Mucosa of descending colon (tissue), 3 donors: ENCODE measurements at places on chromosomes 7 and 10.

- DNase-seq = no peak
Measured at GRCh38 chr7:48098846-48099245, 9.8 kb downstream of the UPP1 start.

DNA sequence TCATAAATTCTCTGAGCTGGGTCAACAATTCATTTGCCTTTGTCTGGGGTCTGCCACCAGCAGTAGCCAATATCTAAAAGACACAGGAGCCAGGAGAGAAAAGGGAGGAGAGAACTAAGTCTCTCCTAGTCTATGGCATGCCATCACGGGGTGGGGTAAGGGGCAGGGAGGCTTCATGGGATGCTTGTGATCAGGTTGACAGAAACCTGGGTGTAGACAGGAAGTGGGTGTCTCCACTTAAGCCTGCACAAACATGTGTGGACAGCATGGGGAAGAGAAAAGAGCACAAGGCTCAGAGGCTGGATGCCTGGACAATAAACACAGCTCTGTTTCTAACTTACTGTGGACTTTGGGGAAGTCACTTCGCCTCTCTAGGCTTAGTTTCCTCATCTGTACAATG lies 11.5 kb upstream of the C10orf53 start:
- no peak for DNase-seq

DNA sequence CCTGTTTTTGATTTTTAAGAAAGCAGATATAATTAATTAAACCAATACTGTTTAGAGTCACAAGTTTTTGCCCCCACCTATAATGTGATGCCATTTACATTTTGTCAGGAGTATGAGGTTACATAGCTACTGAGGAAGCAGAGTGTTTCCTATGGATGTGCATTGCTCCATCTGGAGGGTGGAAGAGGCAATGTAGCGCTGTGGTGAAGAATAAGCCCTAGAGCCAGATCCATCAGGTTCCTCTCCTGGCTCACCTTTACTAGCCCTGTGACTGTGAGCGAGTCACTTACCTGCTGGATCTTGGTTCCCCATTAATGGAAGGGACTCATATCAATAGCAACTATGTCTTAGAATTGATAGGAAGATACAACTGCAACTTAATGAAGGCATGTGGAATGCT lies 216.0 kb downstream of the GPAM start:
- no peak for DNase-seq

DNA sequence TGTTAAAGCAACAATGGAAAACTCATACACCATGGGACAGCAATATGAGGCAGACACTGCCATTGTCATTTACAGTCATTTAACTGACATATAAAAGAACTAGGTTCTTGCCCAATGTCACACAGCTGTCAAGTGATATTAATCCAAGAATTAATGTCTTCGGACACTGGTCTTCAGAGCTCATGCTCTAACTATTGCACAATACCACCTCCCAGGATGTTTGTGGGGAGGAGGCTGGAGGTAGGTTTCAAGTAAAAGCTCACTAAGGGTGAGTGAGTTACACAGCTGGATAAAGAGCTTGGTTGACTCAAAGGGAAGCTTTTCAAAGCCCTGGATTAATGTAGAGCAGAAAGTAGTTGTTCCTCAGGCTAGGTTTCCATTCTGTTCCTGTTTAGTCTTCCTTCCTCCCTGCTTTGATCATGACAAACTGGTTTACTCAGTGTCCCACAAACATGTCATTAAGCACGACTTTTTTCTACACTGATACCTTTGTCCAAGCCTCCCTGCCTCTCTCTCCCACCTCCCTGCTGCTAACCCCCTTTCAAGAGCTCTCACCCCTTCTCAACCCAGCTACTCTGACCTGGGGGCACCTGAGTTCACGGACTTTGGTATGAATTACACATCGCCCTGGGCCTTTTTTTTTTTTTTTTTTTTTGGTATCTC lies 987 bp upstream of the EXOC6 start:
- DNase-seq = no peak

GRCh38 chr7:103640031-103640779 lies 194.2 kb upstream of the SLC26A5 start:
- no peak for DNase-seq

DNA sequence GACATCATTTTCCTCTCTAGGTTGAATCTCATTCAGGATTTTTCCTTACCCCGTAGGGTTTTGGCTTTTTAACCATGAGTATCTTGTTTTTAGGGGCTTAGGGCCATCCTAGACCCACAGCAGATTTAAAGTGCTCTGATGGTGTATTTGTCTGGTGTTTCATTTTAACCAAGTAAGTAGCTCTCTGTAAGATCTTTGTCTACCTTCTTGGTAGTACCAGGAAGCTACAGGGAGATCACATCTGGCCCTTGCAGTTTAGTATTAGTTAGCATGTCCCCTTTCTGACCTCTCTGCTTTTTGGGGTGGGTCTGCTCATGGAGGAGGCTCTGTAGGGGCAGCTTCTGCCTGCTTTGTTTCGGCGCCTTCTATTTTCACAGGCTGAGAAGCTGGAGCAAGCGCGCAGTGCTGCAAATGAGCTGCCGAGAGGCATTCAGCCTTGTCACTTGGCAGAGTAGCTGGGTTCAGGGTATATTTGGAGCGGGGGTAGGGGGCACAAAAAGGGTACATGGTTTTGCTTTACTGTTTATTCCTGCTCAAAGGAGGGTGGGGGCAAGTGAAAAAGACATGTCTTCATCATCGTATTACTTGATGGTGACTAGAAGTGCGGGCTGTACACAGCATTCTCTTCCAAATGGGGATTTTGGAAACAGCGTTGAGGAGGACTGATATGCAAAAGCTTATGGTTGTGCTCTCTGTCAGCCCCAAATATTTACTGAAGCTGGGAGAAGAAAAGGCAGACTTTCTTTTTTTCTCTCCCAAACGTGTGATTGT lies 146.3 kb downstream of the CELF2 start:
- DNase-seq = no peak

- DNase-seq = no peak
Measured at GRCh38 chr10:112838784-112839481, 111.1 kb upstream of the TCF7L2 start.

- DNase-seq = no peak
Measured at GRCh38 chr10:132512693-132513345, 24.8 kb upstream of the INPP5A start.

GRCh38 chr7:4069268-4070095 lies 612.6 kb upstream of the FOXK1 start:
- DNase-seq = no peak

DNA sequence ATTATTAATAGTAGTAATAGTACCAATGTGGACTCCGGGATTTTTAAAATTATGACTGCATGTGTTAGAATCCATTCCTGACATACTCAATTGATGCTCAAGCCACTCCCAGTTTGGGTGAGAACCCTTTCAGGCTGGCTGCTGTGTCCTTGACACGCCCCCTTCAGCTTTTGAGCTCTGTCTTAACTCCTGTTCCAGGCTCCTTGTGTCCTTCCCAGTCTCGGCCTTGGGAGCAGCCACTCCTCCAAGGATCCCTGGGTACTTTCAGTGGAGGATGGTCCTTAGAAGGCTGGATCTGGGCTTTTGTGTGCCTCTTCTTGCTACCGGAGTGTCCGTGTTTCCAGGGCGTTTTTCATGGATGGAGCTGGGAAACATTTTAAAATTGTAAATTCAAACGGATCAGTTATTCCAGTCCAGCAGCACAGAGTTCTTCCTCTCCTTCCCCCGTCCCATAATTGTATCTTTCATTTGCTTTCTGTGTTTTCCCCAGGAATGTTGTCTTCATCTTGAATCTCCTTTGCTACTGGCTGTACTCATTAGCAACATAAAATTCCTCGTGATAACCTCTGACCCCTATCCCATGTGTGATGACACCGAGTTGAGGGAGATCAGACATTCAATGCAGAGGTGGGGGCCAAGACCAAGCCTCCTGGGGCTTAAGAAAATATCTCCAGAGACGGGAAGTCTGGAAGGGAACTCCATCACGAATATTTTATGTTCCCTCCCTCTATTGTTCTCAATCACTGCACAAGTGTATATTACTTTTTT lies 40.0 kb upstream of the PFKFB3 start:
- DNase-seq = no peak

DNA sequence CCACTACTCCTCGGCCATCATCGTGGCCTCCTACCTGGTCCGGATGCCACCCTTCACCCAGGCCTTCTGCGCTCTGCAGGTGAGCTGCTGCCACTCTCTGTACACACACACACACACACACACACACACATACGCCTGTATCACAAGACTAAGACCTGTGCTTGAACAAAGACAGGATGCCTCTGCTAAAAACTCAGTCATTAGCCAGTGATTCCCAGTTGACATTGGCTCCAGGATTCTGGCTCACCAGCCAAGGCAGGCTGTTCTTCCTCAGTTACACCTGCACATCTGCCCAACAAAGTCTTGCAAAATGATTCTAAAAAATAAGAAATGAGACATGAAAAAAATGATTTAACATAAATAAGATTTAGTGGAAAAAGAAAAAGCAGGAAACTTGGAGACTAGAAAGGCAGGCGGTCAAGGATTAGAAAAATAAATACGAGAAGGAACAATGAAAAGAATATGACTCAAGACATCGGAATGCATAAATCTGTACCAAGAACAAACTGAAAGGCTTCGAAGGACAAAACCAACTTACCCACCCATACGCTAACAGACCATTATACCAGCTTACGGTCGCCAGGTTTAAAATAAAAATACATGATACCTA lies 7.4 kb upstream of the LRRC18 start:
- DNase-seq = no peak

GRCh38 chr7:128454808-128455542 lies 703 bp upstream of the HILPDA start:
- peak; percentile 31 for DNase-seq

DNA sequence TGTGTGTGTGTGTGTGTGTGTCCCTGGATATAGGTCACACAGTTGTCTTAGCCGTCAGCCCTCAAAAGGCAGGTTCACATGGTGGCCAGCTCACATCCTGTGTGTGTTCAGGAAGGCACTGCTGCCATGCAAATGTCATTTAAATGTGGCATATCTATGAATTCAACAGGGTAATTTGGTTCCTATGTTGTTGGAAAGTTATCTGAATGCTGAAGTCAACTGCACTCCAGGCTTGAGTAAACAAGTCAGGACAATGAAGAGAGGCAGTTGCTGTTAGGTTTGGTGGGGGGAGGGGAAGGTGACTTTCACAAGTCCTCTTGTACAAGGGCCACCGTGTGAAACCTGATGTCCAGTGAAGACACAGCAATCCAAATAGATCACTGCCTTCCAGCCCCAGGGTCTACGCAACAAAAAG lies 61.1 kb downstream of the PTPRE start:
- DNase-seq = no peak

DNA sequence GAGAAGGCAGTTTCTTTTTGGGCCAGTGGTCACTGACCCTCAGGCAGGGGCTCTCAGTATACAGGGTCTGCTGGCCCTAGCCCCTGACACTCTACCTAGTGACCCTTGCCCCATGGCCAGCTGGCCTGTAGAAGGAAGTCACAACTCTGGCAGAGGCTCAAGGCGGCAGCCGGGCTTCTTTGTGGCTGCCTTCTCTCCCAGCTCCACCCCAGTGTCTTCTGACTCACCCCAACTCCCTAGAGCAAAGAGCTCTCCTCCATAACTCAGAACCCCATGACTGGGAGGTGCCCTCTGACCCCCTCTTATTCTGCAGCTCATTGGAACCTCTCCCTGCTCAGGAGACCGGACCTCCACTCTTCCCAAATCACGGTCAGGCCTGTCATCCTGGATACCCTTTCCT lies 358.2 kb downstream of the FGFR2 start:
- DNase-seq = peak; percentile 89

DNA sequence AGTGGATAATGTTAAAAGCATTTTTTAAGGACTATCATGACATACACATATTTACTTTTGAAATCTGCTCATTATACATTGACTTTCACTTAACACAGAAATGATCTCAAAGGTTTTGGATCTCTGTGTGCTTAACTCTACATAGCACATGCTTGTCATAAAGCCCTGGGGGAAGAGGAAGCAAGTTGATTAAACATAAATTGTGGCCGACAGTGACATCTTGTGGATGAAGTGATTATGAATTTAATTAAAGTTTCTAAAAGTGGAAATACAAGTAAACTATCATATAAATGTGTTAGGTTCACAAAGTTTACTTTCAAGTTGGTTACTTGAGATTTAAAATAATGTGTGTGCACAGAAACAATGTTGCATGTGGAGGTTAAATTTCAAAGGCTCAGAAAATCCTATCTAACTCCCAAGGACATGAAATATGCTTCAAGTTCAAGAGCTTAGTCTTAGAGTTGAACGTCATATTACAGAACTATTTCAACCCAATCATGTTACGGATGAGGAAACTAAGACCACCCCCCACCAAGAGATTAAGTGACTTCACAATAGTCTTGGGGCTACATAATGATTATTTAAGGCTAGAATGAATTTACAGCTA lies 1247.8 kb downstream of the GATA3 start:
- DNase-seq = no peak

DNA sequence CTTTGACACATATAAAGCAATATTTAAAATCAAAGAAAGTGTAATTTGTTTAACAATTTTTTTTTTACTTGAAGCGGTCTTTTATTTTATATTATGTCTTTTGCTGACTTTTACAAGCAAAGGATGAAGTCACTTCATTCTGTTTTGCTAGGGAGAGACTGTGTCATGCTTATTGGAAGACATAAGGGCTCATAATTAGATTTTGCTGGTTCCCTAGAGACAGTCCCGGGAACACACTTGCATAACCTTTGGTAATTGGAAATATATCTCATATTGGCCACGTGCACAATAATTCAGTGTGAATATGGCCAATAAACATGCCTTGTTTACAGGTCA lies 448 bp upstream of the NET1 start:
- DNase-seq = no peak

DNA sequence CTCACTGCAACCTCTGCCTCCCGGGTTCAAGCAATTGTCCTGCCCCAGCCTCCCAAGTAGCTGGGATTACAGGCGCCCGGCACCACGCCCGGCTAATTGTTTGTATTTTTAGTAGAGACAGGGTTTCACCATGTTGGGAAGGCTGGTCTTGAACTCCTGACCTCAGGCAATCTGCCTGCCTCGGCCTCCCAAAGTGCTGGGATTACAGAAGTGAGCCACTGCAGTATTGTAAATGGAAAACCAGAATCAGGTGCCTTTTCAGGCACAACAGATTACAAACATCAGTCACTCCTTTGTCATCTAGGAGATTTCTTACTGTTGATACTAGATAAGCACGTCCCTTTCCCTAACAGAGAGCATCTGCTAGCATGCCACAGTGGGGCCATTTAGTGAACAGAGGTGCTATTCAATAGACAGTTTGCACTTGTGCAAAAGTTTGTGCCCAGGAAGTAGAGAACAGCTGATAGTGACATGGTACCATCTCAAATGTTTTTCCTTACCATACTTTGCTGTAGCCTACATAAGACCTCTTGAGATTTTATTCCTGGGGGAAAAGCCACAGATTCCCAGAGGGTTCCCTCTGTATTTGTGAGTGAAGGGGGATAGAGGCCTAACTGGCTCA lies 24.5 kb upstream of the WAC start:
- peak; percentile 19 for DNase-seq
